ENCODE measurements at places on chromosomes 11 and 22.

GRCh38 chr11:707817-708420 lies 1.9 kb downstream of the EPS8L2 start:
- no peak for DNase-seq

- no peak for DNase-seq
Measured at GRCh38 chr22:46914481-46914880, 152.0 kb downstream of the TBC1D22A start.

DNA sequence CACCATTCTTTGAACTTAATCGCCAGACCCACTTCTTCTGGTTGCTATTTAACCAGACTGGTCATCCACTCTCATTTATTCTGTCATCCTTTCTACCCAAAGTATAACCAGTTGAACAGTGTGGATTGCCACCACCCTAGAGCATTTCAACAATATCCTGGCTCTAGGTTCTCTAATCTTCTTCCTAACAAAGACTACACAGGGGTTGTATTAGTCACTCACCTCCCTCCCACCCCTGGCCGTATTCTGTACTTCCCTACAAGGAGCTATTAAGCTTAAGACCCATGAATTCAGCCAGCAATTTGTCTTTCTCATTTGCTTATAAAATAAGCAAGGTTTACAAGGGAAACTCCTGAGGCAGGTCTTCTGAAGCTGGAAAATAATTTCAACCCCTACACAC lies 46.9 kb upstream of the CEP126 start:
- DNase-seq: no peak

DNA sequence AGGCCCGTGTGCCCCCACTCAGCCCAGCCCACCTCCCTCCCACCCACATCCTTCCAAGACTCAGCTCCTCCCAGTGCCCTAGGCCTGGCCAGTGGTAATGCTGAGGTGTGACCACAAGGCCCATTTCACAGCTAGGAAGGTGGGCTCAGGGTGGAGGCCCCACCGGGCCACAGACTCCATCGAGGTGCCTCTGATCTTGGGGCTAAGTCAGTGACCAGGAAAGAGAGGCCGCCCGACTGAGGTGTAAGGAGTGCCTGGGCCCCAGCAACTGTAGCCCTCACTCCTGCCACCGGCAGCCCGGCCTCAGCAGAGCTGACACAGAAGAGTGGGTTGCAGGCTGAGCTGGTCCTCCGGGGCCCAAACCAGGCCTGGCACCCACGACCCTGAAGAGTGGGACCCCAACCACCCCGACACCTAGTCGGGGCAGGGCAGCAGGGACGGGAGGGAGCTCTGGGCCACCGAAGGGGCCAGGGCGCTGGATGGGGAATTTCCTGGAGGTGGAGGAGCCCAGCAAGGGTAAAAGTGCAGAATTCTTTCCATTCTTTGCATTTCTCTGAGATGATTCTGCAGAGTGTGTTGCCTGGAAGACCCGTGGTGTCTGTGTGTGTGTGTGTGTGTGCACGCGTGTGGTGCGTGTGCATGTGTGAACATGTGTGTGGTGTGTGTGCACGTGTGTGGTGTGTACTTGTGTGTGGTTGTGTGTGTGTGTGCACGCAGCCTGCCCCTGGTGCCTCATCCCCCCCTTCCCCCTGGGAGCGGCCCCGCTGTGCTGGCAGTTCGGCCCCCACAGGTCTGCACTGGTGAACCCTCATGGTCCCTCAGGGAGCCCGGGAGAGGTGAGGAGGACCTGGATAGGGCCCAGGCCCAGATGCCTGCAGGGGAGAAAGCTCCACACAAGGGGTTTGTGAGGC lies 8.3 kb upstream of the PIM3 start:
- no peak for DNase-seq

DNA sequence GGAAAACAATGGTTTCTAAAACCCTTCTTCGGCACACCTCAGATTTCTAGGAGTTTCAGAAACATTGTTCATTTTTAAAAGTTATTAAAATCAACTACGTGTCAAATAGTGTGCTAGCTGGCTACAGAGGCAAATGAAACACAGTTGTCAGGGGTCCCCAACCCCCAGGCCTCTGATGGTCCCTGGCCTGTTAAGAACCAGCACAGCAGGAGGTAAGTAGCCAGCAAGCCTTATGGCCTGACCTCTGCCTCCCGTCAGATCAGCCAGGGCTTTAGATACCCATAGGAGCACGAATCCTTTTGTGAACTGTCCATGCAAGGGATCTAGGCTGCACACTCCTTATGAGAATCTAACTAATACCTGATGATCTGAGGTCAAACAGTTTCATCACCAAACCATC lies 648.2 kb downstream of the FAM181B start:
- no peak for DNase-seq

DNA sequence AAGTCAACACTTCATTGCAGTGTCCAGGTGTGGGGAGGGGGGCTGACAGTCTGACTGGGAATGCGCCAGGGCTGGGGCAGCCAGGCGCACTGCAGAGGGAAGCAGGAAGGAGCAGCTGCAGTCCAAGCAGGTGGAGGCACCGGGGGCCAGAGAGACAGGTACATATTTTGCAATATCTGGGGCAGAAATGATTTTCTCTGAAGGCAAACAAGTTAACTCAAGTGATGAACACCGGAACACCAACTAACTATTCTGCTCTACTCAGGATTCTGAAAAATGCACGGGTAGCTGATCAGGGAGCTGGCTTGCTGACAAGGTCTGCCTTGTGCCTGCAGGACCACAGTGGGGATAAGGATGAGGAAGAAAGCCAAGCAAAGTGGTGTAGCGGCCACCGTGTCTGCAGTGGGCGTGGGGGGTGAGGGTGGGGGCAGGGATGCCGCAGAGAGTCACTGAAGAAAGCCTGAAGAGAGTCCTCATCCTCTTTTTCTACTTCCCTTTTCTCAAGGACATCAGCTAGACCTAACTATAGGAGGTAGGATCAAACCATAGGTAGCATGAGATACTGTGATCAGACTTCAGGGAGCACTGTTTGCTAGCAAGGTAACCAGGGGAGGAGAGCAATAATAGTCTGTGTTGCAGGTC lies 83.4 kb downstream of the SCN3B start:
- no peak for DNase-seq

Measured in KG1 (cell line).